ENCODE measurements at places on chromosomes 11 and 22. TPM values are rescaled to one million over a fixed set of nuclear protein-coding genes. Genes with fewer than 3 reads are reported as not detected.

- no peak for DNase-seq
Measured at GRCh38 chr11:17397311-17398002, 9.0 kb upstream of the KCNJ11 start.

DNA sequence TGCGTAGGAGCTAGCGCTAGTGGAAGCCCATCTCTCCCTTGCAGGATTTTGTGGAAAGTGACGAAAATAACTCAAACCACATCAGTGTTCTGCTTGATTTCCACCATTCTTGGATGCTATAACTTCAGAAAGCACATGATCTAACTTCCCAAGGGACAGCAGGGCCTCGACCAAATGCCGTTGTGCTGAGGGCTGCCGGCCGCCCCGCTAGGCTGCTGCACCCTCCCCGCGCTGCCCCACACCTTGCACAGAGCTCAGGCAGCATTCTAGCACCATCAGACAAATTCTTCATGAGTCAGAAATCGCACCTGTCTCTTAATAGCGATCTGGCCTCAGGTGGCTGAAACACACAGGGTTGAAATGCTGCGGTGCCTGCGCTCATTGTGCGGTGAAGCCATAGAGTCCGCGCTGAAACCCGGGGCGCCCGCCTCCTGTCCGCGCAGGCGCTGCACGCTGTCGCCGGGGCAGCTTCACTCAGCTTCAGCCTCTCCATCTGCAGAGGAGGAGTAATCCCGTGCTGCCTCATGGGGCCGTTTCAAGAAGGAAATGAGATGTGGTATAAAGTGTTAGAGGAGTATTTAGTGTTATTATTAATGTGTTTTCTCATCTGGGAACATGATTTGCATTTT lies 59.2 kb upstream of the B3GAT1 start:
- no peak for DNase-seq

GRCh38 chr22:36331912-36332622 lies 55.7 kb downstream of the MYH9 start:
- DNase-seq = peak; percentile 78

The SCGB1D4 gene
- total RNA-seq = not detected

The ZW10 gene
- total RNA-seq = 17.8 TPM

- DNase-seq = no peak
Measured at GRCh38 chr22:48065892-48066291, 1303.4 kb downstream of the TBC1D22A start.

GRCh38 chr22:37209140-37209845 lies 3.0 kb downstream of the SSTR3 start:
- DNase-seq = no peak

The FJX1 gene
- total RNA-seq = 1.6 TPM

The OAF gene
- 152 TPM for total RNA-seq

- DNase-seq = no peak
Measured at GRCh38 chr11:114076921-114077331, 17.4 kb downstream of the ZBTB16 start.

DNA sequence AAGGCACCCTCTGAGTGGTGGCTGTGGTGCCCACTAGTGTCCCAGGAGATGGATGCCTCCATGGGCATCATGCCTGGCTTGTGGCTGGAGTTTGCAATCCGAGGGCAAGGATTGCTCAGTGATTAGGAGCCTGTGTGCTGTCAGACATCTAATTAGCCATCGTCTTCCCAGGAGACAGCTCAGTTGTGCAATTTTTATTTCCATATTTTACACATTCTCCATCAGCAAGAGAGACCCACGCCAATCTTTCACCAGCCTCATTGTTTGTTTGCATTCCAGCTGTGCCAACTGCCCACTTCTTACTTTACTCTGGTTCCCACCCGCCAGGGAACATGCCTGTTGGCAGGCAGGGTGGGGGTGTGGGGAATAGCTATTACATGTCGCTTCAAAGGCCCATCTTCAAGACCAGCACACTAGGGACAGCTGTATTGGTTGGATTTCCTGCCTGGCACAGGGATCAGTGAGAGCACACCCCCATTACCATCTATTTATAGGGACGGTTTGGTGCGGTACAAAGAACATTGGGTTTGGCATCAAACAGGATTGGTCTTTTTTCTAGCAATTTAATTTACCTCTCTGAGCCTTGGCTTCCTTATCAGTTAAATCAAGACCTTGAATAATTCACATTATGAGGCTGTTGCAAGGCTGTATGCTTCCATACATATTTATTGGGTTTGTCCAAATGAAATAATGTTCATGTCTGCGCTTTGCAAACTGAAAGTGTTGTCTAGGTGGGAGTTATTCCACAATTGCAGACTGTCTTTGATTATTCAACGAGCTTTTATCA lies 80.7 kb upstream of the NAV2 start:
- no peak for DNase-seq

DNA sequence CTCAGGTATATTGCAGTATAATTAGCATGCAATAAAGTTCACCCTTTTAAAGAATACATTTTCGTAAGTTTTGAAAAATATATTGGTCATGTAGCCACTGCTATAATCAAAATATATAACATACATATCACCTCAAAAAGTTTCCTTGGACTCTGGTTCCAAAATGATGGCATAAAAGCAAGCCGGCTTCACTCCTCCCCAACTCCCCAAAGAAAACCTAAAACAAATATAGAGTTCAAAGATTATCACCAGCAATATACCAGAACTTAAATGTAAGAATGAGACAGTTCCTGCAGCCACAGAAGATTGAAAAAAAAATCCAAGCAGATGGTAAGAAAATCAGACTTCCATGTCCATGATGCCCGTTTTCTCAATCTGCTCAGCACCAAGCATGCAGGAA lies 104.3 kb downstream of the APIP start:
- DNase-seq = no peak

DNA sequence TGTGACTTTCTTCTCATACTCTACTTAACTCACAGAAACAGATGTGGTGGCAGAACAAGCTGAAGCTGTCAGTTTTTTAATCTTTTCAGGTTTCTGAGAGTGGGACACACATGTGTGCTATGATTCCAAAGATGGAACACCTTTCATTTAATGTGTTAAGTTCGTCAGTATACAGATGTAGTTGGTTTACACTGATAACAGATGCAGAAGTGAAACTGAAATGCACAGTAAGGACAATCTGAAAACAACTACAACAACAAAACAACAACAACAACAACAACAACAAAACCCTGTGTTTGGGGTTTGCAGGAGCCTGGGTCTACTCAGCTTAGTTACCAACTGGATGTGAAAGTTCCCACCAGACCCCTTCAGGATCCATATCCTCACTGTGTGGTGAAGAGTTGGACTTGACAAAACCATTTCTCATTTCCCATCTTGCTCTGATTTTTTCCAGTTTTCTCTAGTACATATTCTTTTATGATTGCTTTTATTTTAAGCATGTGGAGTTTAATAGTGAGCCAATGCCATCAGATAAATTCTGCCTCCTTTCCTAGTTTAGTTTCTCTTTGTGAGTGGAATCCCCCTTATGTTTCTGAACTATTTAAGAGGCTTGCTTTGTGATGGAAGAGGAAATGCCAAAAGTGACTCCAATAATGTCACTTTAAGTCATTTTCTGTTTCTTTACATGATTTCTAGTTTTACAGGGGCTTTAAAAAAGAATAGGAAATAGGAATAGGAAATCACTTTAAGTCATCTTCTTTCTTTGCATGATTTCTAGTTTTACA lies 47.8 kb downstream of the ARHGAP42 start:
- DNase-seq = no peak

The ME3 gene
- total RNA-seq = 20.3 TPM

GRCh38 chr11:117861151-117862018 lies 15.1 kb downstream of the FXYD6 start:
- DNase-seq = no peak

DNA sequence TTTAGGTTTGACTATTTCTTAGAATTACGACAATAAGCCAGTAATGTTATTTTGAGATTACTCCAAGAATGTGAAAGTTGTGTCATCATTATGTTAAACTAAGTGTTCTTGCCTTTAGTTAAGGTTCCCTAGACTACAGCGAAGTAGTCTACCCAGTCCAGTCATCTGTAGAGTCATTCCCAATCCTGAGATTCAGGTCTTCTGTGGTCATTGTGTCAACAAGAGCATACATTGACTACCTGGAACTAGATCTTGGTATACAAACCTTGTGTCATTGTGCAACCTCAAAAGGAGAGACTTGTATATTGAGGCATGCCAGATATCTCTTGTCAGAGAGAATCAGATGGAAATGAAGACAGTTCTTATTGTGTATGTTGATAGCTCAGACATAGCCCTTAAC lies 115.9 kb downstream of the ATM start:
- no peak for DNase-seq

DNA sequence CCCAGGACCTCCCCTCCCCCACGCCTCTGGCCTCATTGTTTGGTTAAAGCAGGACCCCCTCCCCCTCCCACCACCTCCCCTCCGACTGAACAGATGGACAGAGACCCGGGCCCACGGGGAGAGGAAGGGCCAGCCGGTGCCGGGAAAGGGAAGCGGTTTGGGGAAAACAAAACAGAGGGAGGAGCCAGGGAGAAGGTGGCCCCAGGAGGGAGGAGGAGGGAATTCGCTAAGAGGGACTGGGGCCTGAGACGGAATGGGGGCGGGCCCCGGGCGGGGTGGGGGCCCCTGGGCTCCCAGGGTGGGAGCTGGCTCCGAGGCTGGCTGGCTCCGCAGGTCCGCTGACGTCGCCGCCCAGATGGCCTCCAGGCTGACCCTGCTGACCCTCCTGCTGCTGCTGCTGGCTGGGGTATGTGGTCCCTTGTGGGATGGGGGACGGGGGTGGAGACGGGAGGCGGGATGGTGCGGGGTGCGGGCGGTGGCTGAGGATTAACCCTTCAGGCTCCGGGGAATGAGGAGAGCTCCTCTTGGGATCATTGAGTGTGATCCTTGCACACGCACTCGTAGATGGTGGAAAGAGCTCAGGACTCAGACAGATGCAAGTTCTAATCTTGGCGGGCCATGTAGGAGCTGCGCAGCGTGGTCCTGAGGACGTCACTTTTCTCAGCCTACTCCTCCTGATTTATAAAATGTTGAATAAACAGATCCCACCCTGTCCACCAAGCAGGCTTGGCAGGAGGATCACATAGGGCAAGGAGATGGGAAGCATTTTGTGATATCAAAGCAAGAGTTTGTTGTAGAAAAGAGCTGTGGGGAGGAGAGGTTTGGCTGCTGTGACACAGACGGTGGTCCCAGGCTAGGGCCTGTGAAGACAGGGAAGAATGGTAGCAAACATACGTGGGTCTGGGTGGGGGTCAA lies 688 bp downstream of the SERPING1 start:
- peak; percentile 60 for DNase-seq

GRCh38 chr22:35486116-35486631 lies 54.5 kb upstream of the RASD2 start:
- DNase-seq = no peak

DNA sequence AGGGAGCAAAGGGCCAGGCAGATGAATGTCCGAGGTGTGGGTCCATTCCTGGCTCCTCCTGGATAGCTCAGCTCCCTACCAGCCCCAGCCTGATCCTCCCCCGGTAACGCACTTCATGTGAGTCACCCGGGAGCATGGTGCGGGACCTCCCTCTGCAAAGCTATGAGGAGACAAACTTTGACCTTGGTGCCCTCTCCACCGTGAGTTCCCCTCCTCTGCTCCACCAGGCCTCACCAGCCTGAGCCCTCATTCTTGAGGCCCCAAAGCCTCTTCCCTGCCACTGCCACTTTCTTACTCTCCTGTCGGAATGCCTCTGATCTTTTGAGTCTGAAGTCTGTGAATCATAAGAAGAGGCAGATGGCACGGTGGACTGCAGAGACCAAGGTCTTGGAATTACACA lies 37.4 kb upstream of the CD82 start:
- no peak for DNase-seq

- peak; percentile 77 for DNase-seq
Measured at GRCh38 chr22:42294034-42294985, 23.9 kb upstream of the TCF20 start.

The TUB gene
- 1.4 TPM for total RNA-seq

The C22orf42 gene
- total RNA-seq = not detected

The PGA5 gene
- not detected for total RNA-seq

The TP53I11 gene
- 103 TPM for total RNA-seq

DNA sequence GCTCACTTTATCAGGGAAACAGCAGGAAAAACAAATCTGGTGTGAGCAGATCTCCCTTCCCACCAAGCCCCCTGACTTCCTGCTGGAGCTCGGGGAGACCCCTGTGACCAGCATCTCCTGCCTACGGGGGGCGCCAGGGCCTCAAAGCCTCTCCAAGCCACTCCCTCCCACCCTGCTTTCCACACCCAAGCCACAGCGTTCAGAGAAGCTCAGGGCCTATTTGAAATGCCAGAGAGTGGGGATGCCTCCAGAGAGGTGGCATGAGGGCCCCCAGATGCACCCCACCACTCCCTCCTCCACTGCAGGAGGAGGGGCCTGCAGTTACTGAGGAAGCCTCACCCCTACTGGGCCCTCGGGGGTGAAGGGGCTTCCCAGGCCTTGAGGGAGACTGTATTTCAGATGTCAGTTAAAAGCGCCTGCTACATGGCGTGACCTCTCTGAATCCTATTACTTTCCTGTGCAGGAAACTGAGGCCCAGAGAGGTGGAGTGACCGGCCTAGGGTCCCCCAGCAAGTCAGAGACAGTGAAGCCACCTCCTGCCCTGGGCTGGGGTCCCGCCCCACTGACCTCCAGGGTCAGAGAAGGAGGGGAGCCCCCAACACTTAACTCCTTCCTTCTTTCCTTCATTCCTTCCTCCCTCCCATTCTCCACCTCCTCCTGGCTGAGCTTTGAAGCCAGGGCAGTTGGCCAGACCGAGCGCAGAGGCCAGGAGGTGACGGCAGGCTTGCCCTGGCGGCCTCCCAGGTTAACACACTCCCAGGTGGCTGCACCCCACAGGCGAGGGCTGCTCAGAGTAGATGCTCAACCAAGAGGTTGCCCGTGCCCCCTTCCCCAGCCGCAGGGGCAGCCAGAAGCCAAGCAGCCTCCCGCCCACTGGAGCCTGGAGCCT lies 6.0 kb upstream of the CDKN1C start:
- peak; percentile 62 for DNase-seq

The OSM gene
- total RNA-seq = 0.21 TPM

GRCh38 chr11:106828976-106829375 lies 189.3 kb downstream of the GUCY1A2 start:
- no peak for DNase-seq

All from colonic mucosa (tissue), 4 donors.